ENCODE measurements at places on chromosomes 7 and 10.

DNA sequence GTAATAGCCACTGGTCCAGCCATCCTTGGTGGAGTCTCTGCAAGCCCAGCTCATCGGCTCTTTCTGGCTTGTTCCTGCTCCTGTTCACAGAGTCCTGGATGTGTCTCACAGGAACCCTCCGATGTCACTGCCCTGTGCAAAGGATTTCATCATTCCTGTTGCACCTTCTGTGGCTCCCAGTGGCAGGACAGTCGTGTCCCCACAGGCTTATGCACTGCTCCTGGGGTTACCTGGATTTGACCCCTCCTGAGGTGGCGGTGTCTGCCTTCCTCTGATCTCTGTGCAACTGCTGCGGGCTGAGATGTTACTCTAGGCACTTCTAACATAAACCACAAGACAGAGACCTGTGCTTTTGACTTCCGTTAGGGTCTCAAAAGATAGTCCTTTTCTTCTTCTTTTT lies 30.6 kb downstream of the APBB1IP start:
- no peak for DNase-seq

GRCh38 chr7:152341039-152341913 lies 94.5 kb downstream of the KMT2C start:
- DNase-seq, result peak; percentile 77

DNA sequence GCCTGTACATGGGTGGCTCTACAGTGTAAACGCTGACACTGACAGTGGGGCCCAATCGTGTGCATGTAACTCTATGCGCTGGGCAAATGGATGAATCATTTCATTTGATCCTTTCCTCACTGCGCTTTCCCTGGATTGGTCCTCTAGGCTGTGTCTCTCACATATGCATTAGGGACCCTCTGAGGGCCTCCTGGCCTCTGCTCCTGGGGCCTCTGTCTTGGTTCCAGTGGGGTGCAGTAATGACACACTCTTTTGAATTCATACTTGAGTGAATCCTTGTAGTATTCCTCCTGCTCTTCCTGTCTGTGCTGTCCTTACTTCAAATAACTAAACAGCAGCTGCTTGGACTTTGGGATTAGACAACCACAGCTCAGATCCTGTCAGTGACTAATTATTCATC lies 176.5 kb upstream of the ADO start:
- no peak for DNase-seq

DNA sequence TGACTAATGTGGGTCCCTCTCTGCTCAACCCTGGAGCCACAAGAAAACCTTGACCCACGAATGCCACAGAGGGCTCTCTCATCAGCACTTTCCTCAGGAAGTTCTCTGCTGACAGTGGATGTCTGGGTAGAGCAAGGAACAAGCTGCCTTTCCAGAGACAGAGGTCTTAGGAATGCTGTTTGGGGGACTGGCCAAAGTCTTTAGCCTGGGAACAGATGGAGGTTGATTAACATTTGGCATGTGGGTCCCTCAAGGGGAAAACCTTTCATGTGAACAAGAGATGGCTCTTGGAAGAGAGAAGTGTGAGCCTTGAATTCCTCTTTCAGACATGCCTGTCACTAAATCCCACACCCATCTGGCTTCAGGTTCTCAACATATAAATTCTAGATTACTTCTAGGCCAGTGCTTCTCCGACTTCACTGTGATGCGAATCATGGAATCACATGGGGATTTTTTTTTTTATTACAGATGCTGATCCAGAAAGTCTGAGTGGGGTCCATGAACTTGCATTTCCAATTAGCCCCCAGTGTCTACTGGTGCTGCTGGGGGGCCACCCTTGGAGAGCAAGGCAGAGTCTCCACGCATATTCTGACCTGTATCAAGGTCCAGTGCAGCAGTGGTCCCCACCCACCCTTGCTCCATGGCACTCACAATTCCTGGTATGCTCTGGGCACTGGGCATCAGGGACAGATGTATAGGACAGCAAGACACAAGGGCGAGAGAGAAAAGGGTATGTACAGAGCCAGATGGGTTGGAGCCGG lies 360.4 kb downstream of the CXCL12 start:
- no peak for DNase-seq

GRCh38 chr7:2503056-2503941 lies 16.3 kb upstream of the LFNG start:
- no peak for DNase-seq

DNA sequence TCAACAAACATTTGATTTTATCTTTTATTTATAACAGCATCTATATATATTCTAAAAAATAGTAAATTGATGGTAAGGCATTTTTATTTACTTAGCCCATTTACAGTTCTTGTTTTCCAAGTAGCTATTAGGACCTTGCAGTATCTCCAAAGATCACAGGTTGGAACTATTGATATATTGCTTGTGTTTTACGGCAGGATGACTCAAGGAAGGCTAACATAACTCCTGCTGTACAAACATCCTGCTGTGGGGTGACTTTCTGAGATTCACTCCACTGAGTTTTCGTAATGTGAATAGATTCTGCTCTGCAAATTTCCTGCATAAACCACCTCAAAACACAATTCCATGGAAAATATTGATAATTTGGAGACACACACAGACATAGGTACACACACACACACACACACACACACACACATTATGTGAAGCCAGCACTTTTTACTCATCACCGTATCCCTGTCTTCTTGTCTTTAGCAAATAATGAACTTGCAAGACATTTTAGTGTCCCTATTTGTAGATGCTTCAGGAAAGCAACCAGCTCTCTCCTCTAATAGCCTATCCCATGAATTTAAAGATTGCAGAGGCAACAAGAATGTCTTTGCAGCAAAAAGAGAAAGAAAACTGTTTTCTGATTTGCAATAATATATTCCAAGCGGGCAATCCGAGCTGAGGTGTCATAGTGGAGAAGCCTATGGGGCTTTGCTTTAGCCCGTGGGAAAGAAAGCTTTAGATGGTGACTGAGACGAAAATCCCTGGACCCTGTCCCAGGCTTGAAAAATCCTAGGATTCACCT lies 722 bp downstream of the AGR2 start:
- peak; percentile 11 for DNase-seq

DNA sequence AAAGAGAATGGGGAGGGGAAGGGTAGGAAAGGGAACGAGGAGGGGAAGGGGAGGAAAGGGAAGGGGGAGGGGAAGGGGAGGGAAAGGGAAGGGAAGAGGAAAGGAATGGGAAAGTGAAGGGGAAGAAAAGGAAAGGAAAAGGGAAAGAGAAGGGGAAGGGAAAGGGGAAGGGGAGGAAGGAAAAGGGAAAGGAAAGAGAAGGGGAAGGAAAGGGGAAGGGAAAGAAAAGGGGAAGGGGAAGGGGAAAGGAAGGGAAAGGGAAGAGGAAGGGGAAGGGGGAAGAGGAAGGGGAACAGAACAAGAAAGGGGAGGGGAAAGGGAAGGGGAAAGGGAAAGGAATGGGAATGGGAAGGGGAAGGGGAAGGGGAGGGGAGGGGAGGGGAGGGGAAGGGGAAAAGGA lies 352.1 kb downstream of the PARD3 start:
- no peak for DNase-seq

GRCh38 chr7:148912758-148913541 lies 28.9 kb upstream of the EZH2 start:
- DNase-seq, result no peak

DNA sequence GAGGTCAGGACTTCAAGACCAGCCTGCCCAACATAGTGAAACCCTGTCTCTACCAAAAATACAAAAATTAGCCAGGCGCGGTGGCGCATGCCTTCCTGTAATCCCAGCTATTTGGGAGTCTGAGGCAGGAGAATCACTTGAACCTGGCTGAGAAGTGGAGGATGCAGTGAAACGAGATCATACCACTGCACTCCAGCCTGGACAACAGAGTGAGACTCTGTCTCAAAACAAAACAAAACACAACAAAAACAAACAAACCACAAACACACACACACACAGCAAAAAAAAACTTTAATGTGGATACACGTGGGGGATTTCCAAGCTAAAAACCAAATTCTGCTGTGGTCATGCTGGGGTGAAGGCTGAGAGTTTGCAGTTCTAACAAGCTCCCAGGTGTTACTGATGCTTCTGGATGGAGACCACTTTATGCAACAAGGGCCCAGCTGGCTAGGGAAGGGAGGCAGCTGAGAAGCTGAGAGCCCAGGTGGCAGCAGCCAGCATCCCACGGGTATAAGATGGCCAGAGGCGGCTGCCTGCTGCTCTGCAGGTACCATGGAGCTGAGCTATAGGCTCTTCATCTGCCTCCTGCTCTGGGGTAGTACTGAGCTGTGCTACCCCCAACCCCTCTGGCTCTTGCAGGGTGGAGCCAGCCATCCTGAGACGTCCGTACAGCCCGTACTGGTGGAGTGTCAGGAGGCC lies at the start of gene ZP3:
ZP3 (plus strand) TSS at position 538 of the 699 bp plus-strand sequence; CDS start at position 553, 15 bp downstream.
- no peak for DNase-seq

DNA sequence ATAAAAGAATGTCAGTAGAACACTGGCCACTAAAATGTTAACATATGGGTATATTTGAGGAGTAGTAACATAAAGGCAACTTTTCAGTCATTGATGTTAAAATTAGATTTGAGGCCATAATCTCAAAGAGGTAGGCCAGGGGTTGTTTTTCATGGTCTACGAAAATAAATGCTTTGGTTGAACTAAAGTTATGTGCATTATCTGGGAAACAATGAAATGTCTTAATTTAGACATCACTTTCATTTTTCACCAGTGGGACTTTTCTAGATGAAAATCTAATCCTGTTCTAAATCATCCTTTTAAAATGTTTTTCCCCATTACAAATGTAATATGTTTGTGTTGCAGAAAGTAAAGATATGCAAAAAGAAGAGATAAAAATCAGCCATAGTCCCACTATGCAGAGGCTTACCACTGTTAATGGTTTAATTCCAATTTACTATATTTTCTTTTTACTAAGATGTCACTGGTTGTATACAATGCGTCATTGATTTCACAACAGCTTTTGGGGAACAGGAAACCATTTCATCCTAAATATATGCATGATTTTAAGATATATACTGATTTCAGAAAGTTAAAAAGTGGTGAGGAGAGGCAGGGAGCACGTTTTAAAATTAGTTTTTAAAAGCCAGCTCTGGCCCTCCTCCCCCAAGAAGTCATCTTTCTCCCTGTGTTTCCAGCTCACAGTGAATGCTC lies 64.3 kb downstream of the ARID5B start:
- peak; percentile 43 for DNase-seq

DNA sequence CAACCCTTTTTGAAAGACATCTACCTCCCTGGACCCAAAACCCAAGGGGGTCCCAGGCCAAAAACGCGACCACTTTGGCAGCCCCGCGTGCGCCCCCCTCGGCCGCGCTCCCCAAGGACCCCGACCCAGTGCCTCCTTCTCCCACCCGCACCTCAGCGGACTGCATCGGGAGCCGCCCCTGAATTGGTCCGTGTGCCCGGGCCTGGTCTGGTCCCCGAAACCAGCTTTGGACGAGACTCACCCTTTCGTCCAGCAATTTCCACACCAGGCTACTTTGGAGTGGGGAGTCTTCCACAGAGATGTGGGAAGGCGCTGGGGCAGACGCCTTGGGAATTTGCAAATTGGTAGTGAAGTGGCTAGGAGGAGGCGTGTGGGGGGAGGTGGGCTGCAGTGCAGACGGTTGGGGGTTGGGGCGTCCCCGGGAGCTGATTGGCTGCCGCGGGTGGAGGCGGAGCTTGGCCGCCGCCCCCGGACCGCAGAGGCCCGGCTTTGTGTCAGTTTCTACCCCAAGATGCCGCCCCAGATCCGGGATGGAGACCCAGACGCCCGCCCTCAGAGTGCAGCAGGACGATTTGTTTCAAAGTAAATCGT lies 16.9 kb downstream of the TCAF1 start:
- DNase-seq, result peak; percentile 81
